A375 (cell line): ENCODE measurements at places on chromosomes 2 and 18. TPM values are rescaled to one million over a fixed set of nuclear protein-coding genes. Genes with fewer than 3 reads are reported as not detected.

GALR1 gene
- total RNA-seq = not detected in 2 replicates

ANKRD62 gene
- total RNA-seq = not detected in 2 replicates

IL1B gene
- total RNA-seq = 11.6 and 13.3 TPM in 2 replicates

RAB6C gene
- 0.05 TPM in 1 of 2 replicates, not detected in the other for total RNA-seq

DSG3 gene
- total RNA-seq = not detected in 2 replicates

IL36A gene
- not detected in 2 replicates for total RNA-seq

TIA1 gene
- total RNA-seq = 64.4 and 72.8 TPM in 2 replicates

RAB6D gene
- not detected in 2 replicates for total RNA-seq

DAPL1 gene
- not detected in 2 replicates for total RNA-seq

LRP1B gene
- total RNA-seq = 1.3 and 2.2 TPM in 2 replicates

CCT7 gene
- total RNA-seq = 531 and 547 TPM in 2 replicates

CDK15 gene
- total RNA-seq = not detected in 2 replicates

TEKT4 gene
- 0.08 TPM in 1 of 2 replicates, not detected in the other for total RNA-seq

PKDCC gene
- 3.2 and 3.8 TPM in 2 replicates for total RNA-seq

FHOD3 gene
- total RNA-seq = 10.5 and 12.1 TPM in 2 replicates

SERPINB13 gene
- not detected in 2 replicates for total RNA-seq

RGPD6 gene
- total RNA-seq = 9.6 and 20.8 TPM in 2 replicates

MRPL30 gene
- 37.0 and 37.9 TPM in 2 replicates for total RNA-seq

IMPA2 gene
- 22.5 and 28.7 TPM in 2 replicates for total RNA-seq

APLF gene
- 0.64 and 0.69 TPM in 2 replicates for total RNA-seq

CYRIA gene
- 0.30 and 0.53 TPM in 2 replicates for total RNA-seq

SP5 gene
- not detected in 2 replicates for total RNA-seq

SMAD2 gene
- 57.4 and 61.4 TPM in 2 replicates for total RNA-seq

ACTG2 gene
- total RNA-seq = not detected in 2 replicates

HOXD3 gene
- 0.90 and 2.7 TPM in 2 replicates for total RNA-seq

BCL2L11 gene
- 6.1 and 8.6 TPM in 2 replicates for total RNA-seq

SMC6 gene
- 29.8 and 30.7 TPM in 2 replicates for total RNA-seq

TMEM200C gene
- total RNA-seq = 0.42 TPM in 1 of 2 replicates, not detected in the other

NLRC4 gene
- not detected in 2 replicates for total RNA-seq

PLB1 gene
- total RNA-seq = 0.23 and 0.58 TPM in 2 replicates

MEP1B gene
- not detected in 2 replicates for total RNA-seq

SLC16A14 gene
- not detected in 2 replicates for total RNA-seq

KHK gene
- 4.5 and 6.0 TPM in 2 replicates for total RNA-seq

LAPTM4A gene
- 24.6 and 27.3 TPM in 2 replicates for total RNA-seq

MSTN gene
- total RNA-seq = 0.05 TPM in 1 of 2 replicates, not detected in the other

CPLX4 gene
- total RNA-seq = not detected in 2 replicates

DCC gene
- total RNA-seq = 0.21 and 3.3 TPM in 2 replicates

IL1R1 gene
- 0.21 and 0.72 TPM in 2 replicates for total RNA-seq

VAMP8 gene
- total RNA-seq = 21.2 and 22.0 TPM in 2 replicates

CNTNAP5 gene
- total RNA-seq = 0.11 TPM in 1 of 2 replicates, not detected in the other

TMEM198 gene
- total RNA-seq = 4.2 and 4.3 TPM in 2 replicates

ADNP2 gene
- 17.5 and 18.7 TPM in 2 replicates for total RNA-seq

MERTK gene
- 0.13 TPM in 1 of 2 replicates, not detected in the other for total RNA-seq

FAP gene
- 0.37 TPM in 1 of 2 replicates, not detected in the other for total RNA-seq

MAP2 gene
- total RNA-seq = 2.9 and 3.5 TPM in 2 replicates

G6PC2 gene
- total RNA-seq = not detected in 2 replicates

VPS4B gene
- total RNA-seq = 23.0 and 32.8 TPM in 2 replicates

POTEI gene
- 2.8 and 3.1 TPM in 2 replicates for total RNA-seq

SLC4A3 gene
- 6.8 and 9.2 TPM in 2 replicates for total RNA-seq

WDFY1 gene
- total RNA-seq = 14.5 and 28.3 TPM in 2 replicates

ADAM23 gene
- total RNA-seq = 2.9 and 4.9 TPM in 2 replicates

NPPC gene
- total RNA-seq = 0.50 and 2.9 TPM in 2 replicates

PDE1A gene
- total RNA-seq = 0.11 TPM in 1 of 2 replicates, not detected in the other
